ENCODE measurements at places on chromosomes 12 and 14. TPM values are rescaled to one million over a fixed set of nuclear protein-coding genes. Genes with fewer than 3 reads are reported as not detected.

DNA sequence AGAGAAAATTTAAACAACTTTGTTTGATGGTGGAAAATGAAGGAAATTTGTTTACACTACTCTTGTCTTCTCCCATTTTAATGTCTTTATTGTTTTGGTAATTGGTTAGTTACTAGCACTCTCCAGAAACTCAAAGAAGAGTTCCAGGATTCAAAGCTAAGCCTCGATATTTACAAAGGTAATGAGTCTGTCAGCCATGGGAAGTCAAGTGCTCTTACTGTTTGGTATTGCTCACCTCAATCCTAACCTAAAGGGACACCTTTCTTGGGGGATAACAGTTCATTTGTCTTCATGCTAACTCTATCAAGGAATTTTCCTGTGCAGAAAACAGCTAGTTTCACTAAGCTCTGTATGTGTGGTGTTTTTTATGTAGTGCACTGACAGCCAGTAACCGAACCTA is 222.9 kb upstream of the LMO3 start:
- H3K4me1 ChIP-seq, result no peaks in the 10 kb centered on the region
- no peak overlapping the region for H3K27ac ChIP-seq
- no peak overlapping the region for H3K4me3 ChIP-seq

Gene FGF23
- total RNA-seq, result not detected

Gene CDH24
- total RNA-seq, result 1.3 TPM

DNA sequence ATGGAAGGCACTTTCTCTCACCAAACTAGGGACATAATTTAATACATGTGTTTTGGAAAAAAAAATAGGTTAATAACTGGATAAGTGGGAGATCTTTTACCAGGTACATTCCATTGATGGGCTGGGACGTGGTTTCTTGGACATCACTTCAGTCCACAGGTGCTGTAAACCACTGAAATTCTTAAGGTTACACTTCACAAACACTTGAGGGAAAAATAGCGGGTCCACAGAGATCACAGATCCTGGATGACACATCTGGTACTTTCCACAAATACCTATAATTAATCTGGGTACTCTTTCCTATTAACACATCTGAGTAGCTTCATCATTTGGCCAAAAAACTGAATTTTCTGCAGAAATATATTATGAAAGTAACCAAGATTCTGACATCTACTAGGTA is 85.0 kb downstream of the POLR3B start:
- no peaks in the 10 kb centered on the region for H3K4me1 ChIP-seq
- no peak overlapping the region for H3K27ac ChIP-seq
- H3K27me3 ChIP-seq, result no peaks in the 10 kb centered on the region
- peaks cover 4% of the 10 kb centered on the region for H3K36me3 ChIP-seq

DNA sequence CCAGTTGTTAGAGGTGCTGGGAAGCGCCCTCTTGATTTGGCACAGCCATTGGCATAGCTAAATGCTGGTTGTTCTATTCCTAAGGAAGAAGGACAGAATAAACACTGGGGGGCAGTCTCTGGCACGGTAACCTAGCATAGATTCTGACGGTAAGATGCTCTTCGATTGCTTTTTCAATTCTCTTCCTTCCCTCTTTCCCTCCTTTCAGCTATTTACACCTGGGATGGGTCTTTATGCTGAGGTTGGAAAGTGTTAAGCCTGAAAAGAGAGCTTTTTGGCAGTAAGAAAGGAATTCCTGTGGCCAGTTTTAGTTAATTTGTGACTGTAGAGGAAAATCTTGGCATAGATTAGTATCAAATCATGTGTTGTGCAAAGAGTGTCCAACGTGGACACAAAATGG is 162.8 kb downstream of the SNAPC1 start:
- no peaks in the 10 kb centered on the region for H3K36me3 ChIP-seq
- H3K4me3 ChIP-seq, result no peak overlapping the region
- no peaks in the 10 kb centered on the region for H3K27me3 ChIP-seq
- no peaks in the 10 kb centered on the region for H3K4me1 ChIP-seq
- DNase-seq, result no peak
- H3K27ac ChIP-seq, result no peak overlapping the region

DNA sequence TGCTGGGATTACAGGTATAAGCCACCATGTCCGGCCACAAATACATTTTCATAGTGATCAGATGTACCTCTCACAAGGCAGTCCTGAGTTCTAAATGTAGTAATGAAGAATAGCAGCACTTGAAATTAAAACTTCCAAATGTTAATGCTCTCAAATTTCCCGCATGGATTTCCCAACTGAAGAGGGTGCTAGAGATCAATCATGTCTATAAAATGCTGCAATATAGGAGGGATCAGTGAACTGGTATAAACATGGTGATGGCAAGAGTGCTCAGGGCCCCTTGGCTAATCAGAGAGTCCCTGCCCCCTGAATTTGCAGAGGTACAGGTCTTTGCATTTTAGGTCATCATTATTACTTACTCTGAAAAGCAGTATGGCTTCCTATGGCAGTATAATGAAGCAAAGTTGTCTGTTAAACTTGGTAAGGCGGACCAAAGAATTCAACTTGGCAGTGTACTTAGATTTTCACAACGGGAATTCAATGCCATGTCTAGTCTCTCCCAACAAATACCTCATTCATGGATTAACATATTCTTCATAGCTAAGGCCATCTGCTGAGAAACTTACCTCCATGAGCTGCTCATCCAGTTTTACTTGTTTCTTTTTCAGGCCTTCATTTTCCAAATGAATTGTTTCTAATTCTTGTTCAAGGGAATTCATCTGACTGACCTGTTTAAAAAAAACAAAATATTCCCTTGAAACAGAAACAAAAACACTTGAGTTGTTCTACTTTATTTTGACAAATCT is 67.0 kb upstream of the SAV1 start:
- H3K4me1 ChIP-seq, result no peaks in the 10 kb centered on the region
- DNase-seq, result no peak
- no peak overlapping the region for H3K4me3 ChIP-seq
- no peaks in the 10 kb centered on the region for H3K27me3 ChIP-seq
- H3K27ac ChIP-seq, result no peak overlapping the region

- H3K27ac ChIP-seq, result no peak overlapping the region
- no peak overlapping the region for H3K4me3 ChIP-seq
- no peaks in the 10 kb centered on the region for H3K27me3 ChIP-seq
- no peaks in the 10 kb centered on the region for H3K4me1 ChIP-seq
Measured at GRCh38 chr14:74275241-74275841, 27.4 kb downstream of the ABCD4 start.

Gene SYNDIG1L
- not detected for total RNA-seq

GRCh38 chr12:76542908-76543307 is 16.7 kb downstream of the OSBPL8 start:
- peaks cover 71% of the 10 kb centered on the region for H3K4me1 ChIP-seq
- no peak overlapping the region for H3K4me3 ChIP-seq
- no peak for DNase-seq
- H3K27me3 ChIP-seq, result no peaks in the 10 kb centered on the region
- H3K27ac ChIP-seq, result no peak overlapping the region

GRCh38 chr14:88947646-88948598 is 123.5 kb downstream of the TTC8 start:
- no peak overlapping the region for H3K27ac ChIP-seq
- peaks cover 3% of the 10 kb centered on the region for H3K27me3 ChIP-seq
- no peak overlapping the region for H3K4me3 ChIP-seq
- H3K4me1 ChIP-seq, result no peaks in the 10 kb centered on the region
- no peak for DNase-seq
- no peaks in the 10 kb centered on the region for H3K36me3 ChIP-seq

GRCh38 chr12:70351076-70351475 is 15.0 kb upstream of the KCNMB4 start:
- no peak overlapping the region for H3K27ac ChIP-seq
- H3K4me1 ChIP-seq, result no peaks in the 10 kb centered on the region
- no peaks in the 10 kb centered on the region for H3K27me3 ChIP-seq

GRCh38 chr14:104277416-104278213 is 139.2 kb downstream of the KIF26A start:
- no peaks in the 10 kb centered on the region for H3K4me1 ChIP-seq
- DNase-seq, result no peak
- H3K36me3 ChIP-seq, result no peaks in the 10 kb centered on the region
- no peak overlapping the region for H3K27ac ChIP-seq

All from CD4-positive, alpha-beta memory T cell (primary cell).